ENCODE measurements at places on chromosomes 4 and X.

GRCh38 chrX:17758382-17758781 is 21.1 kb downstream of the SCML1 start:
- no peak for DNase-seq

DNA sequence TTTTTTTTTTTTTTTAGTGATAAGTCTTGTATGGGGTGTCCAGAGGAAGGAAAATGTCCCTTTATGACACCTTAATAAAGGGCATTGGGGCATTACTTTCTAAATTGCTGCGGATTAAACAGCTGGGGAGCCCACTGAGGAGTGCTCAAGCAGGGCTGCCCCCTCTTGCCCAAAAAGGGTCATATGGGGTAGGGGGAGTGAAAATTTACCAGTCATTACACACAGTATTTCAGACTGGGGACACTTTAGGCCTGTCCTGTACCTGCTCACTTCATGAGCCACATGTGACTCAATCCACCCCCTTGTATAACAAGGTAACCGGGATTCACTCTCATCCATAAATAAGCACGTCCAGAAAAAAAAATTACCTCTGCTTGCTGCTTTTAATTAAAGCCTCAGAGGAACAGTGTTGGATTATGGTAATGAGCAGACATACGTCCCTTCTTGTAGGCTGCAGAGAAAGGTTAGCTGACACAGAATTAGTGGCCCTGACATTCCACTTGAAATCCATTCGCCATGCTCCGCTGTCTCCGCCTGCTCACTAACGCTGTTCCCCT is 1.8 kb downstream of the PRDM8 start:
- no peak for DNase-seq

DNA sequence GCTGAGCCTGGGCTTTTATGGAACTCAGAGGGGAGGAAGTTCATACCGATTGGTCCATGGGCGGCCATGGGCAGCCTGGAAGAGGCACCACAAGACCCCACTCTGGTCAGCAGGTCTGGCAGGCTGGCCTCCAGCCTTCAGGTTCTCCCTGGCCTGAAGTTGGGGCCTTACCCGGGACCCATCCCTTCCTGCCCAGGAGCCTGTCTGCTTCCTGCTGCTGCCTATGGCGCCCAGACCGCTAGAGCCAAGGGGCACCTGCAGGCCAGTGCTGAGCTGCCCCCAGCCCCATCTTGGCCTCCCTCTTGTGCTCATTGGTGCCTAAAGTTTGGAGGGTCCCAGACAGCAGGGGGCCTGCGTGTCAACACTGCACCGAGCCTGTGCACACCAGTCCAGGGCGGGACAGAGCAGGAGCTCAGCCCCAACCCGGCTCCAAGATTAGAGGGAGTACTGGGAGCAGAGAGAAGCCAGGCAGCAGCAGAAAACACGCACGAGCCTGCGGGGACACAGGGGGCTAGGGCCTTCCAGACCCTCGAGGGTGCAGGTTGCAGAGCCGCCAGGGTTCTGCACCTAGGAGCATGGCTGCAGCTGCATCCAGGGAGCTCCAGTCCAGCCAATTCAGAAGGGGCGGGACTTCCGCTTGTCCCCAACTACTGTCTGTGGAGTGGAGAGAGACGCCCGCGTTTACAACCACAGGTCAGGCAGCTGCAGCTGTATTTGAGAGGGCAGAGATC is 30.7 kb upstream of the ZNF280C start:
- no peak for DNase-seq

GRCh38 chrX:153305972-153306371 is 15.6 kb downstream of the PNMA6F start:
- no peak for DNase-seq

- DNase-seq: no peak
Measured at GRCh38 chr4:85826060-85826678, 351.2 kb downstream of the ARHGAP24 start.

- no peak for DNase-seq
Measured at GRCh38 chr4:1582227-1582626, 101.9 kb downstream of the FAM53A start.

DNA sequence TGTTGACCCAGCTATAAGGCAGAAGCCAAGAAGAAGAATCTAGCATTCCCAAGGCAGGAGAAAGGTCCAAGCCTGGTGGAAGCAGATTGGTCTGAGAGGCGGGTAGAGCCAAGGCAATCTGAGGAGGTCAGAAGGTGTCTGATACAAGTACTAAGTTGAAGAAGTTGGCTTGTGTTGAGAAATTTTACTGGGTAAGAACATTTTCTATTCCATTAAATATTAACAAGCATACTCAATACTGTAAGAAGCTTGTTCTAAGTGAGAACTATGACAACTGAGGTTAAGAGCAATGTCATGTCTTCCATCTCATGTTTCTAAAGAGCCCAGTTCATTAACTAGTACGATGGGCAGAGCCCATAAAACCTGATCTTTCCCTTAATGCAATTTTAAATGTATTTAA is 75.0 kb downstream of the FAM13A start:
- no peak for DNase-seq

DNA sequence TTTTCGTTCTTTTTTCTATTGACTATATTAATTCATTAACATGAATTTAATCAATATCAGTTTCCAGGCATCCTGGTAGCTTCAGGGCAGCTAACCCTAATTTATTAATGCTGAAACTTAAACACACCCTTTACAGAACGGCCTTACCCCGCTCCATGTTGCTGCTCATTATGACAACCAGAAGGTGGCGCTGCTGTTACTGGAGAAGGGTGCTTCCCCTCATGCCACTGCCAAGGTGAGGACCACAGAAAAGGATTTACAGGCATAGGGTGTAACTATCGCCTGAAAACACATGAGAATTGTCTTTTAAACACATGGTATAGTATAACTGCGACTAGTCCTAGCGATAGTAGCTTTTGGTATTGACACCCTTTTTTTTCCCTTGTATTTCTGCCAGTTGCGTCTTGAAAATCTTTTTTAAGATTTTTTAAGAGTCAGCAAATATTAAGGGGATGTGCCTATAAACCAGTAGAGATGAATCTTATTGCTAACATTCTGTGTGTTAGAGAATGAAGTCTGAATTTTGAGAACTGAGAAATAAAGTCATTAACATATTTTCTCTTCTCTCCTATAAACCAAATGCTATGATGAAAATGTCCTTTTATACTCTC is 229.0 kb downstream of the ANK2 start:
- DNase-seq: no peak

DNA sequence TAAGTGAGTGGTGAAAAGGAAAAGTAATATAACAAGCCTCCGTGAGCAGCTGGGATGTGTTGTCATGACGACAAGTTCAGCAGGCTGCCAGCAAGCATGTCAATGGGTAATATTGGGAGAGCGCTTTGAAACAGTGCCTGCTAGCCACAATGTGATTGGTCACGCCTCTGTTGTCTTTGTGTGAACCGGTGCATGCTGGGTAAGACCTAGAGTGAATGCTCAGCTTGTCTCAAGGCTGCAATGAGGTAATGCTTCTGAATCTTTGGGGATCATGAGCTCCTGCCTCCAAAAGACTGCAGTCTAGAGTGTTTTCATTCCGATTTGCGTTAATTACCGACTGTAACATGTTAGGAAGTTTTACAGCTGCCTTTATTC is 54.9 kb downstream of the STOX2 start:
- DNase-seq: no peak

GRCh38 chr4:156169861-156170260 is 216.2 kb upstream of the CTSO start:
- DNase-seq: no peak

GRCh38 chr4:67725132-67725531 is 24.2 kb upstream of the UBA6 start:
- no peak for DNase-seq

- DNase-seq: no peak
Measured at GRCh38 chr4:10028910-10029309, 7.6 kb upstream of the SLC2A9 start.

- DNase-seq: no peak
Measured at GRCh38 chr4:185846505-185847150, 34.6 kb upstream of the SORBS2 start.

- no peak for DNase-seq
Measured at GRCh38 chr4:109614015-109614414, 54.0 kb downstream of the MCUB start.

DNA sequence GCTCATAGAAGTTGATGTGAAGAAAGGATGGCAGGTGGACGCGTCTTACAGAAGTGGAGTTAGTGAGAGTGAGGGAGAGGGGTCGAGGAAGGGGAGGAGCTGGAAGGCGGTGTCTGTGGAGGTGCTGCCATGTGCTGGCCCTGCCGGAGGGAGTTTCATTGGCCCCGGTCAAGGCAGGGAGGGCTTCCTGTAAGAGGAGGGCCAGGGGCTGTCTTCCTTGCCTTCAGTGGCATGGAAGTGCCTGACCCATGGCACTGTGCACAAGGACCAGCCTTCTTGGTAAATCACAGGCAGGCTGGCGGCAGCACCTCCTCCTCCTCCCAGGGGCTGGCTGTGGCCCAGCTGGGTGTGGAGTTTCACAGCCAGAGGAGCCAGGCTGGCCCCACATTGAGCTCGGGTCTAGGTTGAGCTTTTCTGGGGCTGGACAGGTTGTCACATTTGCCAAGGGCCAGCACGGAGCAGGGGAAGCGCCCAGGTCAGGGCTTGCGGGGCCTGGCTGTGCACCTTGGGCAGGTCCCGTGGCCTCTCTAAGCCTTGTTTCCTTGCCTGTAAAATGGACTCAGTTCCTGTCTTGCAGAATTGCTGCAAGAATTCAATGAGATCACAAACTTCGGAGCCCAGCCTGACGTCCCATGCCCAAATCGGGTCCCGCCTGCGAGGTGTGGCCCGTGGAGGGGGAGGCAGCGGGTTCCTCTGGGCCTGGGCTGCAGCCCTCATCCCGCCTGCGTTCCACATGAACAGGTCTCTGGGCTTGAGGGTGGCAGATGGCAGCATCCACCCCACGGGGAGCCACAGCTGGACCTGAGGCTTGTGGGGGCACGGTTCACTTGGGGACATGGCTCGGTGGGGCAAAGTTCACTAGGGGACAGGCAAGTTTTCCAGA is 7.0 kb downstream of the HTRA3 start:
- DNase-seq: no peak

- DNase-seq: no peak
Measured at GRCh38 chrX:119880552-119881437, 9.2 kb downstream of the NDUFA1 start.

All from activated T-helper 1 cell treated with anti-CD3 and anti-CD28 coated beads, Interleukin-2, amount 50 U/mL, for 16 hours (primary cell).